ENCODE measurements at places on chromosomes 5 and 9.

GRCh38 chr9:22041344-22041743 lies 32.2 kb upstream of the CDKN2B start:
- no peak for DNase-seq

- no peak for DNase-seq
Observed at GRCh38 chr5:15959370-15960164, 220.0 kb downstream of the MARCHF11 start.

- no peak for DNase-seq
Observed at GRCh38 chr9:124652615-124653393, 118.3 kb downstream of the NR6A1 start.

DNA sequence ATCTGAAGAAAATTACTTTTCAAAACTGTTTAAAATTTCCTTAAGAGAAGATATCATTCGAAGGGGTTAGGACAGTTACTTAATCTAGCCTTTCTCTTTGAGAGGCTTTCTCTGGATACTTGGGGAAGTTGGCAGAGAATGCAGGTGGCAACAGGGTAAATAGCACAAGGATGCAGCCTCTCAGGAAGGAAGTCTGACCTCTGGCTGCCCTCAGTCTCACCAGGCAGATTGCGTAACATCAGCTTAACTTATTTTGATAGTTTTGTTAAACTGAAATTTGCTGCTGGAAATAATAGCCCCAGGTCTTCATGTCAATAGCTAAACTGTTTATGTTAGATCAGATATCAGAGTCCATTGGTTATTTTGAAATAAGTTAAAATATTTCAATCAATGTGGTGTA lies 20.4 kb downstream of the CCDC192 start:
- no peak for DNase-seq

GRCh38 chr5:41935544-41935943 lies 10.5 kb downstream of the FBXO4 start:
- DNase-seq: no peak

DNA sequence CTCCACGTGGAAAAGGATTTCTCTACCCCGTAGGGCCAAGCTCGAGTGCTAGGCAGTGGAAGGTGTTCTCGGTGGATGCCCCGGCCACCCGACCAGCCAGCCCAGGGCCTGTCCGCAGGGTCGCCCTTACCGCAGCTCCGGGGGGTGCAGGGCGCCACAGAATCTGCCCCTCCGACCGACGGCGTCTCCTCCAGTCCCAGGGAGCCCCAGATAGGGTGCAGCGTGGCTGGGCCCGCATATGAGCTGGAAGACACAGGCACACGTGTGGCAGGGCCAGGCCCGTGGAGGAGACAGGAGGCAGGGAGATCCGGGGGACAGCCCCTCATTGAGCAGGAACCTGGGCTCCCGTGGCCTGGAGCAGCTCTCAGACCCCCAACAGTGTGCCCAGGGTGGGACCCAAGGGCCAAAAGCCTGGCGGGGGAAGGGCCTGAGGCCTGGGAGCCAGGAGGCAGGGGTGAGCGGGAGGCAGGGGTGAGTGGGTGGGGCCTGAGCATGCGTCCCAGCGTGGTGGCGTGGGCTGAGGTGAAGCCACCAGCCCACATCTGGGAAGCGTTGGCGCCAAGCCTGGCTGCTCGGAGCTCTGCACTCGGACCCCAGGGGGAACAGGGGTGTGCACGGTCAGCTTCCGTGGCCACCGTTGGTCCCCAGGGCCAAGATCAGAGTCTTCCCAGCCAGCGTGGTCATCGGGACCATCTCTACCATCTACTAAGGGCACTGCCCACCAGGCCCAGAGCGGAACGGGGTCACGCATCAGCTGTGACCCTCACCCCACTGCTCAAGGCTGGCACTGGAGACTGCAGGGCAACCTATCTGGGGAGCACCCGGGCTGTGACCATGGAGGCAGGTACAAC lies 22.2 kb downstream of the CCDC187 start:
- DNase-seq: no peak

DNA sequence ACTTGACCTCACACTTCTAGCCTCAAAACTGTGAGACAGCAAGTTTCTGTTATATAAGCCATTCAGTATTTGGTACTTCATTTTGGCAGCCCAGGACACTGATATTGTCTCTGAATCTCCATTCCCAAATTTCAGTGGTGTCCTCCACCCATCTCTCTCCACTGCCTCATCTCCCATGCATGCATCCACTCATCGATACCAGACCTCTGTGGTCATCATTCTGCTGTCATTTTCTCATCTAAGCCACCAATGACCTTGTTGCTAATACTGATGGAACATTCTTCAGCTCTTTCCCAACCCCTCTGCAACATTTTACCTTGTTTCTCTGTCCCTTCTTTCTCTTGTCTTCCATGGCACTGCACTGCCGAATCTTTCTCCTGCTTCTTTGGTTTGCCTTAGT lies 221.8 kb downstream of the SNX18 start:
- no peak for DNase-seq

DNA sequence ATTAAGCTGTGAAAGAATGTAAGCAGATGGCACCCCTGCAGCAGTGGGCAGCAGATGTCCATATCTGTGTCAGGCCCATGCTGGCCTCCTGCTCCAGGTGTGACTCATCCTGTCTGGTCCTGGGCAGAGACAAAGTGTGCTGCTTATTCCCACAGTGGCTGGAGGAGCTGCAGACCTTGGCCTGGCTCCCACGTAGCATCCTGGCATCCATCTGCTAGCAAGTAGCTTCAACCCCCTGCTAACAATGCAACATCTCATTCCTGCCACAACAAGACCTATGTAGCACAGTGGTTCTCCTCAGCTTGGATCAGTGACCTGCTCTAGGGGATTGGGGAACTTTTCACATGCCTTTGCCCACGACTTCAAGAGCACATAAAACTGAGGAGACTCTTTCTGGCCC lies 126.4 kb upstream of the SLC12A2 start:
- DNase-seq: no peak

GRCh38 chr5:162593881-162594280 lies 526.3 kb downstream of the GABRG2 start:
- DNase-seq: no peak

DNA sequence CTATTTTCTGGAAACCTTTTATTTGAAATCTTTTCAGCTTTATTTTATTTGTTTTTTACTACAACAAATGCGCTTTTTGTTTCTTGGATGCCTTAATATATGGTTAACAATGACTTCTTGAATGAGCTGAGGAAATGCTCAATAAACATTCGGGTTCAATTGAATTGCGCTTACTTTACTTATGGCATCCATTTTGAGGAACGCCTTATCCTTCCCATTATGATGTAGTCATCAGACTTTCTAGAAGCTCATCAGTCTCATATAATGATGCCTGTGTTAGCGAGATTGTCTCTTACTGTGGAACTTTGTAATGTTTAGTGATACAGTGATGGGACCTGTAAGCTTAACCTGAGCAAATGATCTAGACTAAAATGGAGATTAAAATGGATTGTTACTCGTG lies 916 bp downstream of the SHLD3 start:
- DNase-seq: no peak

DNA sequence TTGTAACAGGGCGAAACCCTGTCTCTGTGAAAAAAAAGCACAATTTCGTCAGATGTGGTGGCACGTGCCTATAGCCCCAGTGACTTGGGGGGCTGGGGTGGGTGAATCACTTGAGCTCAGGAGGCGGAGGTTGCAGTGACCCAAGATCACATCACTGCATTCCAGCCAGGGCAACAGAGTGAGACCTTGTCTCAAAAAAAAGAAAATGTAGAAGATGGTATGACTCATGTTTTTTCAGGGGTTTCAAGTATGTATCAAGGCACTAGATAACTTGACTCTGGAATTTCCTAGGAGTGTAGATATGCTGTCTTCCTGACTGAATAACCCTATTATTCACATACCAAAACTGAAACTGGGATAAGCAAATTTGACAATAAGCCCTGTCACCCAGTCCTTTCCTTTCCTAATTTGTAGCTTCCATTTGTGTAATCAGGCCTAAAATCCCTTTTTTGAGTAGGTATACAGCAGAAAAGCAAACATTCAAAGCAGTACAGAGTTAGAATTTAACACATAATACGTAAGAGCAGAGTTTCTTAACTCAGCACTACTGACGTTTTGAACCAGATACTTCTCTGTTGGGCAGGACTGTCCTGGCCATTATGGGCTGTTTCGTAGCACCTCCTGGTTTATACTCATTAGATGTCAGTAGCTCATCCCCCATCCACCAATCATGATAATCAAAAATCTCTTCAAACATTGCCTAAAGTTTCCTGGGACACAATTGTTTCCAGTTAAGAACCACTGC lies 17.3 kb upstream of the ANKRD18B start:
- DNase-seq: peak; percentile 16

DNA sequence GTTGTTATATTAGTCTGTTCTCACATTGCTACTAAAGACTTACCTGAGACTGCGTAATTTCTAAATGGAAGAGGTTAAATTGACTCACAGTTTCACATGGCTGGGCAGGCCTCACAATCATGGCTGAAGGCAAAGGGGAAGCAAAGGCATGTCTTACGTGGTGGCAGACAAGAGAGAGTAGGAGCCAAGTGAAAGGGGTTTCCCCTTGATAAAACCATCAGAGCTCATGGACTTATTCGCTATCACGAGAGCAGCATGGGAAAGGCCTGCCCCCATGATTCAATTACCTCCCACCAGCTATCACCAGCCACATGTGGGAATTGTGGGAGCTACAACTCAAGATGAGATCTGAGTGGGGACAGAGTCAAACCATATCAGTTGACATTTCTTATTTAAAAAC lies 374.5 kb upstream of the RORB start:
- DNase-seq: no peak

DNA sequence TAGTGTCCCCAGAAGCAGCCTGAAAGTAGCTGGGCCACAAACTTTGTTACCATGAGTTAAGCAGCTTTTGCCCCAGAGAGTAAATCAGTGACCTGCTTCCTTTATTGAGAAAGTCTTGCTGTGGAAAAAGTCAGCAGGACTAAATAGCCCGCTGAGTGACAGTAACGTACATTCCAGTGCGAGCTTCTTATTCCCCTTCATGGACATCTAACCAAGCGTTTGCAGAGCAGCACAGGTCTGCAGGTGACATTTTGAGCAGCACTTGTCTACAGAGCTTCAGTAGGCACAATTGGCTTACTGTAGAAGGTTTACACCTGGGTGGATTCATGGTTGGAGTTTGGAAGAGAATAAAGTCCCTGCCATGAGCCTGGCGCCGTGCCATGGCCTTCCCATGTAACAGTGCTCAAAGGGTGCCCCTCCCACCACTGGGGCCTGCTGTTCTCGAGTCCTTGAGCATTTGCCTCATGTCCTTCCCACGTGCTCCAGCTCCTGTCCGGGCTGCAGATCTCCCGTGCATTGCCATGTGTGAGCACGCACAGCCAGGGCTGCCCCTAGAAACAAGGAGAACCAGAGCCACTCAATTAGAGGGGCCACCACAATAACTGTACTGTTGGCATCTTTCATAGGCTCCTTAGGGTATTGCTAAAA lies 41.3 kb upstream of the GRHPR start:
- no peak for DNase-seq

DNA sequence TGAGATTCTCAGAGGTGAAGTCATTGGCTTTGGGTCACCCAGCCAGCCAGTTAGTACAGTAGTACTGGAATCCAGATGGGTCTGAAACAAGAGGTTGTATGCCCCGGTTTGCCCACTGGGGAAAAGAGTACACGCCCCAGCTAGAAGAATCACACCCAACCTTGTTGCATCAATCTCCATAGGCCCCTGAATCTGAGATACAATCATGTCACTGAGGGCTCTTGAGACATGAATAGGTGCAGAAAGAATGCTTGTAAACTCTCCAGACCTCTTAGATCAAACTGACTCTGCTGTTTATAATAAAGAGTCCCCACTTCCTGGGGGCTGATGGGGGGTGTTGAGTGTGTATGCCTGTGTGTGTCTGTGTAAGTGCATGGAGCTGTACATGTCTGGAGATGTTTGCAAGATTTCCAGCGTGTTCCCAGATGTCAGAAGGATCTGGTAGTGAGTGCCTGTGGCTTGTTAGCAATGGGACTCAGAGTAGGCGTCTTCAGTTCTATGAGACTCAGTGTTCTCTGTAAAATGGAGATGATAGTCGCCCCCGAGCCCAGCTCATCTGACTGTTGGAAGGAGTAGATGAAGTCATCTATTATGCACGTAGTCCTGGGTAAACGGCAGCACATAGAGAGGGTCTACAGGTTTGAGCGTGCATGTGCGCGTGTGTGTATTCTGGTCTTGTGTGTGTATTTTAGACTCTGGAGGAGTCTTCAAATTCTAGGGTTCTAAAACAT lies 48.2 kb downstream of the COL27A1 start:
- no peak for DNase-seq

GRCh38 chr9:131798246-131798645 lies 58.4 kb upstream of the RAPGEF1 start:
- DNase-seq: no peak

DNA sequence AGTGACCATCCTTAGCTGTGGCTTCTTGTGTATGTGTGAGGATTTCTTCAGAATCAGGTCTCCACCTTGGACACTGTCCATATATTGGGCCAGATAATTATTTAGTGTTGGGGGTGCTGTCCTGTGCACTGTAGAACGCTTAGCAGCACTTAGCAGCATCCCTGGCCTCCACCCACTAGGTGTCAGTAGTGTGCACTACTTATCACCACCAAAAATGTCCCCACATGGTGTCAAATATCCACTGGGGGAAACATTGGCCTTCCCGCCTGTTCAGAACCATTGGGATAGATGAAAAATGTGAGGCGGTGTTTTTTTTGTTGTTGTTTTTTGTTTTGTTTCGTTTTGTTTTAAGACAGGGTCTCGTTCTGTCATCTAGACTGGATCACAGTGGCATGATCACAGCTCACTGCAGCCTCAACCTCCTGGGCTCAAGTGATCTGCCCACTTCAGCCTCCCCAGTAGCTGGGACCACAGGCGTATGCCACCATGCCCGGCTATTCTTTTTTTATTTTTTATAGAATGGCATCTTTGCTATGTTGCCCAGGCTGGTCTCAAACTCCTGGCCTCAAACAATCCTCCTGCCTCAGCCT lies 67.7 kb downstream of the TENT4A start:
- DNase-seq: no peak

- DNase-seq: no peak
Observed at GRCh38 chr5:32379421-32379820, 65.1 kb downstream of the ZFR start.

DNA sequence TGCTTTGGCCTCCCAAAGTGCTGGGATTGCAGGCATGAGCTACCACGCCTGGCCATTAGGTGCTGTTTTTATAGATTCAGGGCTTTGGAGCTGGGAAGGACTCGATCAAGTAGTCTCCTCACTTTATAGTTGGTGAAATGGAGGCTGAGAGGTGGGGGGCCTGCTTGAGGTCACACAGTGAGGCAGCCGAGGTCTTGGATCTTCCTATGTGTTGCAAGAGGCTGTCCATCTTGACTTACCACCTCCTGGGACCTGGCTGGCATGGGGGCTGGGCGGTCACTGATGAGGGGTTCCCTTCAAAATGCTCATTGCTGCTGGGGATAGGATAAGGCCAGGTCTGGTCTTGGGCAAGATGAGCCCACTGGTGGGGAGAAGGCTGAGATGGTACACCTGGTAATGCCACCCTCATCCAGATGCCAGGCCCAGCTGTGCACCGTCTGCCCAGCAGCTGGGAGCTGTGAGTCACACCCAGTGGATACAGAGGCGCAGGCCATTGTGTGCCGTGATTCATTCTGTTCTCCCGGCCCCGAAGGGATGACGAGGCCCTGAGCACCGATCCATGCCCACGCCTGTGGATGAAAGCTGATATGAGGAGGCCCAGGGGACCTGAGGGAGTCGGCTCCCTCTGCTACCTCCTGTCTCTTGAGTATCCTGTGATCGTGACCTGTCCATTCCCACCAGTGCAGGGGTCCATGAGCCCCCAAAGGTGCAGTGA lies 10.5 kb upstream of the NDST1 start:
- no peak for DNase-seq
